NCI-H1930 (cell line): ENCODE measurements at places on chromosomes 3 and 15.

GRCh38 chr3:110685630-110686029, 386.0 kb upstream of the NECTIN3 start:
- DNase-seq = no peak

DNA sequence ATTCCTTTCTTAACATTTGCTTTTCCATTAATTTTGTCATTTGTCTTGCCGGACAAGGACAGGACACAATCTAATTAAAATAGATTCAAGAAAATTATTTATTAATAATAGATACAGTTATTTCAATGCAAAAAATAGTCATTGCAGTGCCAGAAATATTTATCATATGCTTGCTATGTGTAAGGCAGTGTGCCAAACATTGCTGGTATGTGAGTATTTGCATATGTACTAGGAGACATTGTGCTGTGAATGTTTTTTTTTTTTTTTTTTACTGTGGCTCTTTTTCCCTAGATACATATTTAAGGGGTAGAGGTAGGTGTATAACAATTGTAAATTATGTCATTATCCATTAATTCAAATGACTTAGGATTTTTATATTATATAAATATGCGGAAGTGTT, 23.3 kb downstream of the SPRED1 start:
- no peak for DNase-seq

GRCh38 chr3:15823092-15823491, 25.3 kb upstream of the ANKRD28 start:
- DNase-seq = no peak

DNA sequence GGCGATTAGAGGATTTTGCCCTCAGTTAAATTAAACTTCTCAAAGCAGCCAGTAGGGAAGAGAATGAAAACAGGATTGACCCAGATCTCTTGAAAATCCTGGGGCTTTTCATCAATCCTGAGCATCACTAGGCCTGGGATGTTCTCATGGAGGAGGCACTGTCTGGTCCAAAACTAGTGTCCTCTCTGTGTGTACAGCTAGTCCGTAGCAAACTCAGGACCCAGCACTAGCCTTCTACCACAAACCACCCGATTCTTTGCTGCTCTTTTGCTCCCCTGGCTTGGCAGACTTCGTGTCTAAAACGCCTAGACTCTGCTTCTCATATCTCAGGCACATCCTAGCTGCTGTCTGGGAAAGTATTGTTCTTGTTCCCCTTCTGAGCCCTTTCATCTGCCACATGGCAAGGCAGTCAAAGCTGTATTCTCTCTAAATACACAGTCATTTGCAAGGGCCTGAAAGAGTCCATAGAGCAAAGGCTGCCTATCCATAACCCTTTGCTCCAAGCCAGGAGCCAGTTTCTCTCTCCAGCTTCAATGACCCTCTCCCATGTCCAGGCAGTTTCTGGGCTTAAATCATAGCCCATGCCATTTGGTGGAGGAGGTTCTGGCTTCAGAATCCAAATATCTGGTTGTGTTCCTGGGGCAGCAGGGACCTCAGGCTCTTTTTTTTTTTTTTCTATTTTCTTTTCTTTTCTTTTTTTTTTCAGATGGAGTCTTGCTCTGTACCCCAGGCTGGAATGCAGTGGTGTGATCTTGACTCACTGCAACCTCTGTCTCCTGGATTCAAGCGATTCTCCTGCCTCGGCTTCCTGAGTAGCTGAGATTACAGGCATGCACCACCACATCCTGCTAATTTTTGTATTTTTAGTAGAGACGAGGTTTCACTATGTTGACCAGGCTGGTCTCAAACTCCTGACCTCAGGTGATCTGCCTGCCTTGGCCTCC, 52.4 kb downstream of the CDC25A start:
- no peak for DNase-seq

GRCh38 chr3:17645074-17645698, 97.2 kb downstream of the TBC1D5 start:
- DNase-seq = no peak

GRCh38 chr15:78570710-78571109, 5.4 kb downstream of the CHRNA5 start:
- DNase-seq = no peak

GRCh38 chr15:65579762-65580161, 31.2 kb downstream of the INTS14 start:
- DNase-seq = no peak

DNA sequence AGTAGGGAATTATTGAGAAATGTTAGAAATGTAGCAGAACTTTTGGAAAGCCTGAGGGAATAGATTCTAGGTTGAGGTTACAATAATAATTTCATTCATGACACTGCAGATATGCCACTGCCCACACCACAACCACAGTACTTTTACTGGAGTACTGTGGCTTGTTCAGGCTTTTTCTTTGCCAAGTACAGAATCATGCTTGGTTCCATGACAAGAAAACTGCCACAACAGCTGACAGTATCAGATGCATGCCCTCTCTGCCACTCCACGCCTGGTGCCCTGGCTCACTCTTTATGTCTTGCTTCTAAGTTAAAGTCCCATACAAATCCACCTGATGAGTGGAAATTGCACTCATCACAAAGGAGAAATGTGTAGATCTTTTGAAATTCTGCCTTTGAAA, 398.6 kb downstream of the ZIC1 start:
- DNase-seq = no peak

- DNase-seq = no peak
Measured at GRCh38 chr3:170695486-170696064, 109.7 kb upstream of the SLC7A14 start.

DNA sequence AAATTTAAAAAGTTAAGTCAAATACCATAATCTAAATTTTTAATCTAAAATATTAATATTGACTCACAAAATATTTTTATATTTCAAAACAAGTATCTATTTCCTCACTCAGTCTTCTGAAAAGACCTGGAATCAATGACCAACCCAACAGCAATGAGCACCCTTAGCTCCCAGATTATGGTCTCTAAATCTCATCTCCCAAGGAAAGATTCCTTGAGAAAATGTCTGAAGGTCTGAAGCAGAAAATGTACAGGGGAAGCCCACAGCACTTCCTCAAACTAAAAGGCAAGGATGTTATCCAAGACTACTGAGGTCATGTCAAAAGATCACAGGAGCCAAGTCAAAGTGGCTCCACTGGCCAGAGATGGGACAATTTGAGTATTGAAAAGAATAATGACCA, 51.0 kb upstream of the SLCO2A1 start:
- DNase-seq = no peak
